ENCODE measurements at places on chromosomes 7 and 10.

GRCh38 chr7:130879191-130879590, 145.2 kb upstream of the KLF14 start:
- DNase-seq, result no peak

DNA sequence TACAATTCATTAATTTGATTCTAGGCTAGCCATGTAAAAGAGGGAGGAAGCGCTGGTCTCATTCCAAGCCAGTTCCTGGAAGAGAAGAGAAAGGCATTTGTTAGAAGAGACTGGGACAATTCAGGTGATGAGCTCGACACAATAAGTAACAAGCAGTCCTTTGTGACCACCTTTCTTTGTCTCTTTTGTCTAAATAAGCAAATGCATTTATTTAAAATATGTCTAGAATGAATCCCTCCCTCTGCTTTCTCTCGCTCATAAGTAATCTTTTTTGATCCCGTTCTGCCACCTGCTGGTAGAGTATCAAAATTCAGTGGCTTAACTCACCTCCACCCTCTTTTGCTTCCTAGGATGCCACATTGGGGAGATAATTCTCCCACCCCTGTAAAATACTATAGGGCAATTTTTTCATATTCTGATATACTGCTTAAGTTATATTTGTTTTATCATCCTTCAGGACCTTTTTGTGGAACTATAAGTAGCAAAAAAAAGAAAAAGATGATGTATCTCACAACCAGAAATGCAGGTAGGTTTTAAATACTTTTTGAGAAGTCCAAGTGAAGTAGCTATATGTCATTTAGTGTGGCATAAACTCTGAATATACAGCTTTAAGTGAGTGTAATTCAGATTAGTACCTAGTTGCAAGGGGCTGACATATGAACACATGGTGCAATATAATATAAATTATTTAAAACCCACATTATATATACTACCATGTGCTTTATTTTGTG, 91.5 kb downstream of the GSDME start:
- peak; percentile 62 for DNase-seq

DNA sequence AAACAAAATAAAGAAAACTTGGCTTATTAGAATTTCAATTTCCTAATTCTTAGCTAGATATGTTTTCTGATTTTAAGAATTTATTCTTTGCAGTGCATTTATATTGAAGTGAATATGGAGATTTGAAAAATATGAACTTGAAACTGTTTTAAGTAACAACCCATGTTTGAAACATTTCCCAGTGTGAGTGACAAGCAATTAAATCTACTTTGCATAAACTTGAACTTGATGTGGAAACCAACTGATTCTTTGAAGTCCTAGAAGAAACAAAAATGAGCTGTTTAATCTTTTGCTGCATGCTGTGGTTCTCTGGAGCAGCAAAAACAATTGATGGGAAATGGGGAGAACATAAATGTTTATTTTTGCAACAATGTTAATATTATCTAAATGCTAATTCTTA, 430.2 kb downstream of the ARL4A start:
- no peak for DNase-seq

GRCh38 chr10:75466886-75467285, 35.5 kb downstream of the LRMDA start:
- DNase-seq, result no peak

- DNase-seq, result no peak
These were observed 45.2 kb upstream of the AKR1E2 start for GRCh38 chr10:4780782-4781181.

- DNase-seq, result peak; percentile 54
These were observed 40.5 kb downstream of the PRSS2 start for GRCh38 chr7:142811154-142811737.

DNA sequence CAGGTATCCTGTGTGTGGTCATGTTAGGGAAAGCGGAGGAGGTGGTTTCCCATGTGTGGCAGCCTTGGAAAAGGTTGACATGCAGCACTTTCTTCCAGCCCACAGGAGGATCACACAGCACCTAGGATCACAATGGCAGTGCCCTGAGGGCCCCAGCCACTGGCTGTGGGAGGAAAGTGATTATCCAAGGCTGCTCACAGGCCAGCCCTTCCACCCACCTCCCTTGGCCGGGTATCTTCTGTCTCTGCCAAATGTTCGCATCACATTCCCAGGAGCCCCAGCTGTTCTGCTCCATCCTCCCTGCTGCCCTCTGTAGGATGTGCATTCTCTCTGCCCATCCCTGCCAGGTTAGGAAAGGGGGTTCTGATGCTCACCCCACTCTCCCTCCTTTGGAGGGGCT, 2.5 kb upstream of the MLXIPL start:
- no peak for DNase-seq

DNA sequence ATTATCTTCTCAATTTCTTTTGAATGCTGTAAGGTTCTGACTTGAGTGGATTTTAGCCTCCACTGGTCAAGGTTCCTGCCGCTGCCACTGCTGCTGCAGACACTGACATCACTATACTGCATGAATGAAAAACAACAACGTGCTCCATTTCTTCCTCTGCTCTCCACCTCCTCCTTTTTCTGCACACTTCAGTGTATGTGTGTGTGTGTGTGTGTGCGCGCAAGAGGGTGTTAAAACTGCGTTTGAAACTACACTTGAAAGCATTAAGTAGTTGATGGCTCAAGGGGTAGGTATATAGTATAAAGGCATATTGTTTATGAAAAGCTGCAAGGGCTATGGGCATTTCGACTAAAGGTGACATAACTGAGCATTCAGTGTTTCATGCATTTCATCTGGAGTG, 3.5 kb downstream of the GLCCI1 start:
- DNase-seq, result peak; percentile 27

DNA sequence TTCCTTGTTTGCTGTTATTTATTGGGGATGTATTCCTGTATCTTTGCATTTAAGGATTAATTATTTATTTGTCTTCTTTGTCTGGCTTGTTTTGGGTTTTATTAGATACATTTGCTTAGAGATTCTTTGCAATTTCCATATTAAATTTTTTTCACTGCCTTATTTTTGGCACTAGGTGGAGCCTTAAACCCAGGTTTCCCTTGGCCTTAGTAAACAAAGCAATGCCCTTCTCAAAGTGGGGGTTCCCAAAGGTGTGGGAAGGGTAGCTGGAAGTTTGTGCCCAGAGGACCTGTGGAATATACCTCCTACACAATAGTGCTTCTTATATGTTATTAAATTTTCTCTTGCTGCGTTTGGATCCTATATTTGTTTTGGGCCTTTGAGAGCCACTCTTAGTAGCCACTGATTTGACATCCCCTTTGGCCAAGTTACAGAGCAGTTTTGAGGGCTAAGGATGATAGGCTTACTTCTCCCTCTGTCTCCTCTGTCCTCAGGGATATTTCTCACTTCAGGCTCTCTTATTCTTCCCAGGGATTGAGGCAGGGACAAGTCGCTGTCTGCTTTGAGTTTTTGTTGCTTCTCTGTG, 162.3 kb downstream of the ITGB1 start:
- DNase-seq, result no peak

DNA sequence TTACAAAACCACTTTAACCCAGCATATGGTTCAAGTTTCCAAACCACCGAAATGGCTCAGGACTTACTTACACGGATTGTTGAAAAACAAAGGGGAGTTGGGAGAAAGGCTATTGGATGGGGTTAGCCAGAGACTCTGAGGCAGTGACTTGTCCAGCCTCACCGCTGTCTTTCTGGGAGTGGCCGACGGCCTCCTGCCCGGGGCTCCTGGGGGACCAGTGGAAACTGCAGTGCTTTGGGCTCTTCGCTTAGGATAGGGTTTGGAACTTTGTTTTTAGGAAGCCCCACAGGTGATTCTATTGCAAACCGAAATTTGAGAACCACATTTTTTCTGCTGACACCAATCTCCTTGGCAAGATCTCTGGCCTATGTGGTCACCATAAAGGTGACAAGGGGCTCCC, 38.1 kb upstream of the R3HCC1L start:
- DNase-seq, result no peak

DNA sequence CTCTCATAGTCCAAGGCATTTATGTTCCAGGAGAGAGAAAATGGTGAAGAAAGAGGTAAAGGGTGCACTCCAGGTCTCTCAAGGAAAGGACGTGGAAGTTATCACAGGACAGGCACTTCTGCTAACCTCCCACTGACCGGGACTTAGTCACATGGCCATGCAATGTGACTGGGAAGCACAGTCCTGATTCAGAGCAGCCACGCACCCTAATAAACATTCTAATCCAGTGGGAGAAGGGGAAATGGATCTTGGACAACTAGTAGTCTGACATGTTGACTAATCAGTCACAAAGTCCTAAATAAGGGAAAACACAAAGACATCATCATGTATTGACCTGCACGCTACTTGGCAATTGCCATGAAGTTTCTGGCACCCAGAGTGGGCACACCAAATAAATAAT, 417.5 kb upstream of the ZMIZ1 start:
- DNase-seq, result no peak

DNA sequence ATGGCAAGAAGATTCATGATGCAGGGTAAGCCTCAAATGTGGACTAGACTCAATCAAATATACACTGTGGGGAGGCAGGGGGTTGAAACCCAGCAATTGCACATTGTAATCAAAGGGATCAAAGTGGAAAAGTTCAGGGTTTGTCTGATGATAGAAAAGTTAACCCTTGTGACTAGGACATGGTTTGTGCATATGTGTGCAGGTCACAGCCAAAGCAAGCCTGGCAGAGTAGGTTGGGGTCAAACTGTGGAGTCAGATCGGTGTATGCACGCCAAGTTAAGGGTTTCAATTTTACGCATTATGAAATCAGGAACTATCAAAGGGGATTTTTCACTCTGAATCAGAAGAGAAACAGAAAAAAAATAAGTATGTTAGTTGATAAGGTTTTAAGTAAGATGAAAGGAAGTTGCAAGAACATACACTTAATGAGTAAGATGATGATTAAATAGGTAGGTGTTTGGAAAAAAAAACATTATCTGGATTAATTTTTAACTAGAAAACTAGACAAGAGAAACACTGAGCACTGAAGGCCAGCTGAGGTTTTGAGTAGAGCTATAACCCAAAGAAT, 188.3 kb downstream of the DGKB start:
- no peak for DNase-seq

DNA sequence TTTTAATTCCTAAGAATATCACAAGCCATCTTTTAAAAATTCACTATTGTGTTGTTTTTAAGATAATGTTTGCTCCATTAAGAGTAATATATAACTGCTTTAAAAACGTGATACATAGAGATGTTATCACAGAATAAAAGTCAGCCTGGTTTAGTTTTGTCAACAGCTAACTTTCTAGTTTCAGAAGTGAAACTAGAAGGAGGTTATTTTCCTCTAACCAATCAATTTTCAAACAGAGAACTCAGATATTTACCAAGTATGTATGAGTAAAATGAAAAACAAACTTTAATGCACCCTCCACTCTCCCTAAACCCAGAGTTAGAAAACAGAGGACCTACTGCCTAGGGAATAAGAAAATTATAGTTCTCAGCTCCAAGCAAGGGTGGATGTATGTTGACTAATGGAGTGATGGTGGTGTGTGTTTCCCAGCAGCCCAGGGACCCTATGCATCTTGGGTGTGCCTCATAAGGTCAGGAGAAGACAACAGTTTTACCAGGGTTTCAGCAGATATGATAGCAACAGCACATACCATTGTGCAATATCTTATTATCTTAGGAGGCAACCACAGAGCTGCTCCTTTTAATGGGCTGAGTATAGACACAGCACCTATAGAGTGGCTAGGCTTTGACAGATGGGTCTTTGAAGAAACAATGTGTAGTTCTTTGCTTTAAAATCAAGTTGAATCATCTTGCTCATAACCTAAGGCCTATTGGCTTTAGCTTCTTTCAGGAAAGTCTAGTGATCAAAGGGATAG, 58.4 kb downstream of the PTPRZ1 start:
- DNase-seq, result no peak

GRCh38 chr10:43221419-43222209, 45.3 kb downstream of the RASGEF1A start:
- DNase-seq, result peak; percentile 21

DNA sequence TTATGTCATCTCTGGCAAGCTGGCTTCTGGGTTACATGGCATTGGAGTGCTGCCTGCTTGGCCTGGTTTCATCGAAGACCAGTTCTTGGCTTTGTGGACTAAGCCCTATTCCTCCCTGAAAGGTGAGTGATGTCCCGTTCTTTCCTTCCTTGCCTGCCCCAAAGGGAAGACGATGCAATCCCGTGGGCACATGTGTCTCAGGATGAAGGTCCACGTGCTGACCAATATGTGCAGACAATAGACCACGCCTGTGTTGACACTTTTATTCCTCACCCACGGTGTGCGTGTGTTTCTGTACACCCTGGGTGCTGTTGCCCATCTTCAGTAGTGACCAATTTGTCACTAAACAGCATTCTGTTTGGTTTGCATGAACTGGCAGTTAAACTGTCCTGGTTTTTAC, 28.6 kb upstream of the SHH start:
- peak; percentile 8 for DNase-seq

DNA sequence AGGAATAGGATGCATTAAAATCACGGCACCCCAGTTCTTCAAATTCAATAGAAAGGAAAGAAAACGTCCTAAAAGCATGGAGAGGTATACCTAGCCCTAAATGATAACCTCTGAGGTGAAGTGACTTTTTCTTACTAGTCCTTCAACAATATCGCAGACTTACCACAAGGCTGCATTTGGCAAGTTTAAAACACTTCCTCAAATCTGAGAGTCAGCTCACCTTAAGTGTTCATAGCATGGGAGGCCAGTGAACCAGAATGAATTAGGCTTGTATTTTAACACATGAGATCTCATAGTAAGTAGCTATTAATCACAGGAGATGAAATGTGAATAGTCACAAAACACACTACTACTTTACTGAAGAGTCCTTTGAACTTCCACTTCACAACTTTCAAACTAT, 124.2 kb downstream of the RNF32 start:
- DNase-seq, result no peak

DNA sequence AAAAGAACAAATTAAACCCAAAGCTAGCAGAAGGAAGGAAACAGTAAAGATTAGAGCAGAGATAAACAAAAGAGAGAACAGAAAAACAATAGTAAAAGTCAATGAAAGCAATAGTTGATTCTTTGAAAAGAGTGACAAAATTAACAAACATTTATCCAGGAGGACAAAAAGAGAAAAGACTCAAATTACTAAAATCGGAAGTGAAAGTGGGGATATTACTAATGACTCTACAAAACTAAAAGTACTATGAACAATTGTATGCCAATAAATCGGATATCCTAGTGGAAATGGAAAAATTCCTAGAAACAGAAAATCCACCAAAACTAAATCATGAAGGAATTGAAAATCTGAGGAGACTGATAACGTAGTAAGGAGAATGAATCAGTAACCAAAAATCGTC, 96.3 kb downstream of the SNX13 start:
- no peak for DNase-seq

- no peak for DNase-seq
These were observed 21.5 kb downstream of the CYP26A1 start for GRCh38 chr10:93095225-93095624.

DNA sequence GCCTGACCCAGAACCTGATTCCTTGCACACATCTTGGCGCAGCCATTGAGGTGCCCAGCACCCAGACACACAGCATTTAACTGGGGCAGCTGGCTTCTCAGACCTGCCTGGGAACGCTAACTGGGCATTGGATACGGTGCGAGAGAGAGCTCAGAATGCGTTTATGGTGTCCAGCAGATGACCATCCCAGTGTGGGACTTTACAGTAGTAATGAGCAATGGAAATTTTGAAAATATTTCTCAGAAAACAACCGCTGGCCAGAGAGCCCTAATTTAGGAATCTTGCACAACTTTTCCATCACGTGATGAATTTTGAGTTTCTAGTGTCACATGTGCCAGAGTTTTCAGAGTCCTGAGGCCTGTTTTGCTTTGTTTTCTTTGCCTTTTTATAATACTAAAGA, 78.2 kb upstream of the SEC61G start:
- no peak for DNase-seq

GRCh38 chr10:14659626-14660196, 115.0 kb downstream of the FAM107B start:
- DNase-seq, result peak; percentile 64
